ENCODE measurements at places on chromosomes 4 and X.

DNA sequence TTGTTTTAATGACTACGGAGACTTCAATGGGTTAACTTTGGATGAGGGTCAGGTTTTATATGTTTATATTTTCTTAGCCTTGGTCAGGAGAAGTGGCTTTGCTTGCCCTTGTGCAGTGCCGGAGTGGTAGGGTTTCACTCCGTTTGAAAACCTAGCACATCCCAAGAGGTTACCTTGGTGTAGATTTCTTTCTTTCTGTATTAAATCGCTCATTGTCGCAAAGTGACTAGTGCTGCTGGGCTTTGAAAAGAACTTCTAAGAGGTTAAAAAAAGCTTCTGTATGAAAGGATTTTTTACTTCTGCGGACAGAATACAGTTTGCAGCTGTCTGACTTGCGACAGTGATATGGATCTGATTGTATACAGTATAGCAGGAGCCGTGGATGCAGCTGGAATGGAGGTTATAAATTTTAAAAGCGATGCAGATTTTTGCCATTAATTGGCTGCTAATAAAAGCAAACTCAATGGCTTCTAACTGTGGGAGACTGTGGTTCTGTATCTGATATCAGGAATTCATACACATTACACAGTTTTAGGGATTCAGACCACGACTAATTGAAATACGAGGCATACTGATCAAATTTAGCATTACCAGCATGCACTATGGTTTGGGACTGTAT lies 340.9 kb upstream of the PITX2 start:
- no peak for DNase-seq

- no peak for DNase-seq
These were observed 71.0 kb downstream of the RAPGEF2 start for GRCh38 chr4:159173886-159174285.

- no peak for DNase-seq
These were observed 1295.8 kb upstream of the ADGRL3 start for GRCh38 chr4:59904331-59904730.

DNA sequence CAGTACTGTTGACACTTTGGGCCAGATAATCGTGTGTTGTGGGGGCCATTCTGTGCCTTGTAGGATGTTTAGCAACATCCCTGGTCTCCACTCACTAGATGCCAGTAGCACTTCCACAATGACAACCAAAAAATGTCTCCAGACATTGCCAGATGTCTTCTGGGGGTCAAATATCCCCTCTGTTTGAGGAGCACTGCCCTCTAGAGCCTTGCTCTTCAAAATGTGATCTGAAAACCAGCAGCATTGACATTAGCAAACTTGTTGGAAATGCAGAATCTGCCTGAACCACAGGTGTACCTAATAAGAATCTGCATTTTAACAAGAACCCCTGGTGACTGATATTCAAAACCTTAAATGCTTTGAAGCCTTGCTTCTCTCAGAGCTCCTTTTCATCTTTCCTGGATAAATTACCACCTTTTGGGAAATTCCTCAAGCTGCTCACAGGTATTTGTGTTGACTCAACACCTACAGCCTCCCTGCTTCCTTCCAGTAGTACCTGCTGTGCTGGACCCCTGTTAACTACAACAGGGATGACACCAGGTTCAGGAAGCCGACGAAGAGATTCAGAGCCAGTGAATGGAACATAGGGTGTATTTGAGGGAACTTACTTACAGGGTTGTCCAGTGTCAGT lies 459.0 kb upstream of the NR3C2 start:
- no peak for DNase-seq

- no peak for DNase-seq
These were observed 195.9 kb downstream of the CPEB2 start for GRCh38 chr4:15198070-15198727.

- no peak for DNase-seq
These were observed 119.9 kb upstream of the POF1B start for GRCh38 chrX:85499400-85499799.
